ENCODE measurements at places on chromosomes 4 and X.

GRCh38 chrX:153944140-153944799 lies at the start of gene RENBP:
Gene RENBP (minus strand): TSS chrX:153944643. CDS start chrX:153944610, 33 bp downstream.
- no peak for DNase-seq

- no peak for DNase-seq
Observed at GRCh38 chr4:153791746-153792617, 3.1 kb upstream of the SFRP2 start.

DNA sequence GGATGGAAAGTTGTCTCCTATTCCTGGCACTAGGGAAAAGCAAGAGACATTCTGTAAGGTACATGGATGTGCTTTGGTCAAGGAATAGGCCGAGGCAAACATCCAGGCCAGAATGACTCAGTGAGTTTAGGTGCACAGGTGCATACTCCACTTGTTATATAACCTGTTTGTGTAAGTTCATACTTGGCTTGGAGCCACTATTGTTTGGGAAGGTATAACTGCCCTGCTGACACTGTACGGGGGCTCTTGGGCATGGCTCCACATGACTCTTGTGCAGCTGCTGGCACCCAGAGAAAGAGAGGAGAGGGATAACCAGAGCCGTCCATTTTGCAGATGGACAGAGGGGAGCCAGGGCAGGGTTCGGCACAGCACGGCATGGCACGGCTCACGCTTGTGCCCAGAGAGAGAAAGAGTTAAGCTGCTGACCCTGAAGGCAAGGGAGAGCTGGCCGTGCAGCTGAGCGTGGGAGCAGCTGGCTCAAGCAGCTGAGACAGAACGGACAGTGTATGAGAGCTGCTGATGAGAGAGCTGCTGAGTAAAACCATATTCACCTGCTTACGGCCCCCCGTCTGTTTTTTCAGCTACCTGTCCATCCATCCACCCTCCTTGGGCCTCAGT lies 98.0 kb downstream of the SLC2A9 start:
- DNase-seq = no peak

GRCh38 chrX:20361081-20361889 lies 94.6 kb upstream of the RPS6KA3 start:
- DNase-seq = no peak
